ENCODE measurements at places on chromosomes 5 and 9.

- no peak for DNase-seq
These were observed 166.0 kb downstream of the ADAMTSL1 start for GRCh38 chr9:18639911-18640310.

GRCh38 chr5:91114658-91115057 is 268.5 kb downstream of the ARRDC3 start:
- DNase-seq: no peak

DNA sequence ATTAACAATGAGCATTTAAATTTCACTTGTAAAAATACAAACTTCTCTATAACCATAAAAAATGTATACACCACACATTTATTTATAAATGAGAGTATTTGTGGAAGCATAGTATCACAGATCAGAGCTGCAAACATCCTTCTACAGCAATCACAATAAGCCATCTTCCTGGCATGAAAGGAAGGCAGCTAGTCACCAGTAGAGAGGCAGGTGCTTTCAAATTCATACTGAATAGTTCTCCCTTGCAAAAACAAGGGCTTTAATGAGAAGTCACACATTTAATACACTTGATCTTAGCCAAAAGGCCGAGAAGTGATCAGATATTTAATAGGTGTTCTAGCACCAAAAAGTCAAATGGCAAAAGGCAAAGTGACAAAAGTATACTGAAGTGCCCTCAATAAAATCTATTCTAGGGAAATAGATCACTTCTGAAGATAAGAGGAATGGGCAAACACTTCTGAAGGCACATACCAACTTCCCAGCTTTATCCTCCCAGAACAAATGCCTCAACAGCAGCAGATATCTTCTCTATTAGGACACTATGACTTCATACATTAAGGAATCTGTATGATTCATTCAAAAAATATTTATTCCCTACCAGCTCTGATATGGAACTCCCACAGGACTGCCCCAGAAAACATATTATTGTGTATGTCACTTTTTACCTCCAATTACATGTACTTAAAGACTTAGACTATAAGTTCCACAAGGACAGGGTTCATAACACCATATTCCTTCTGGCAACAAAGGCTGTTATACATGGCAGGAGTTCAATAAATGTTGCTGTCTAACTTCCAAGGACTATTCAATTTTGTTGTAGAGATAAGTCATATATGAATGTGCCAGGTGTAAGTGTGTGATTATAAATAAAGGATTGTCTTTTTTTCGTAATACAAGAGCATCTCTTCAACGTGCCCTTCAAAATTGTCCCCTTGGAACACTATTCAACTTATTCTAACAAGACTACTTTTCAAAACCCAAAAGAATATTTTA is 31.7 kb downstream of the MAPKAP1 start:
- no peak for DNase-seq

DNA sequence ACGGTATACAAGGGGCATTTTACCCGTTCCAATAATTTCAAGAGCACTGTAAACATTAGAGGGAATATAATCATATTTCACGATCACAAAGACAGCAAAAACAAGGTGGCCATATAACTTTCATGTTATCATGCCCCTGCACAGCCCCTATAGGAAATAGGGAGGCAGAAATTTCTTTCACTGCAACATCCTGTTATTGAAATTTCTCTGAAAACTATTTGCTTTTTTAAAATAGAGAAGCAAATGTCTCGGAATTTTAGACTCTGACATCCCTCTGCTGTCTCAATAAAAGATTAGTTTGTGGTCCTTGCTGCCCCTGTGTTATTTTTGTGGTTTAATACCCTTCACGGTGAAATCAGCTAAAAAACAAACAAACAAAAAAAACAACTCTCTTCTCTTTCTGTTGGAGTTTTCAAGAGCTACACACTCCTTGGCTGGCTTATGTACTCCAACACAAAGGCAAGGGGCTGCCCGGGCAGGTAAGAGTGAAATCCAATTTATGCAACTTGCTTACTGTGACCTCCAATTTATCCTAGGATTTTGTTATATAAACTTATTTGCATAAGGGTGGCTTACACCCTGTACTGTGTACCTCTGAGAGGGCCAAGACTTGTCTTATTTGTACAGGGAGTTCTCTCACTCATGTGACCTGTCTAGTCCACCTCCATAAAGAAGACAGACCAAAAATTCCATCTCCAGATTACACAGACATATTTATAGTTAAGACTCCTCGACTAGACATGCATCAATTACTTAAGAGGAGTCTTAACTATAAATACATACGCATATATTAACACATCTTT is 223.6 kb downstream of the MLLT3 start:
- no peak for DNase-seq

DNA sequence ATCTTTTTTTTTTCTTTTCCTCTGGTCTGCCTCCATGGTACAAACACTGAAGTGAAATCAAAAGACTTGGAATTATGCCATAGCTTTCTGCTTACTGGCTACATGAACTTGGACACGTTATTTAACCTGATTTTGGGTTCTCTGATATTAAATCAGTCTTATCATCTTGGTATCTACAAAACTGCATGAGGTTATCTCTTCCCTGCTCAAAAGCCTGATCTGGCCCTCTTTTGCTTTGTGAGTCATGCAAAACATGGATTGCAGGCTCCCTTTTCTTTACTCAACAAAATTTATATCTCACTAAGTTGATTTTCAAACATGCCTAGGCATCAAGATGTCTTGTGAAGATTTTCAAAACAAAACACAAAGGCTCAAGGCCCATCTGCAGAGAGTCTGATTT is 45.9 kb upstream of the FST start:
- DNase-seq: no peak

GRCh38 chr5:170497311-170498038 is 6.3 kb upstream of the KCNIP1 start:
- no peak for DNase-seq

DNA sequence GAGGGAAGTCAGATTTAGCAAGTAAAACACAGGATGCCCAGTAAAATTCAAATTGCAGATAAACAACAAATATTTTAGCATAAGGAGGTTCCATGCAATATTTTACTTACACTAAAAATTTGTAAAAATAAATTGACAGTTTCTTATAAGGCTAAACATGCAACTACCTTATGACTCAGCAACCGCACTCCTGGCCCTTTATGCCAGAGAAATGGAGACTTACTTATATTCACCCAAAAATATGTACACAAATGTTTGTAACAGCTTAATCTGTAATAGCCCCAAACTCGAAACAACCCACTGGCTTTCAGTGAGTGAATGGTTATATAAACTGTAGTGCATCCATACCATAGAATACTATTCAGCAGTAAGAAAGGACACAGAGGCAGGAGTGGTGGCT is 28.6 kb upstream of the TRIM14 start:
- no peak for DNase-seq

DNA sequence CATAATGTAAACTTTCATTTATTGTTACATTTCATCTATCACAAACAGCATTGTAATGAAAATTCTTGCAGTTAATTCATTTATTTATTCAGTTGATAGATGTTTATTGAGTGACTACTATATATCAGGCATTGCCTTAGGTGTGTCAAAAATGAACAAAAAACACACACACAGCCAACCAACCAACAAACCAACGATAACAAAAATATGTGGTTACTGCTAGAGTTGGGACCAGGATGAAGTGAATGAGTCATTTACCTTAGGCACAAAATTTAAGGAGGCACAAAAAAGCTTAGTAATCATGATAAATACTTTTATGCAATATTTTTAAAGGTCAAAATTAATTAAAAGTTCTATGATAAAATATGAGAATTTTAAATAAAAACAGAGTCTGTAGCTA is 223.4 kb downstream of the CSNK1G3 start:
- DNase-seq: no peak

DNA sequence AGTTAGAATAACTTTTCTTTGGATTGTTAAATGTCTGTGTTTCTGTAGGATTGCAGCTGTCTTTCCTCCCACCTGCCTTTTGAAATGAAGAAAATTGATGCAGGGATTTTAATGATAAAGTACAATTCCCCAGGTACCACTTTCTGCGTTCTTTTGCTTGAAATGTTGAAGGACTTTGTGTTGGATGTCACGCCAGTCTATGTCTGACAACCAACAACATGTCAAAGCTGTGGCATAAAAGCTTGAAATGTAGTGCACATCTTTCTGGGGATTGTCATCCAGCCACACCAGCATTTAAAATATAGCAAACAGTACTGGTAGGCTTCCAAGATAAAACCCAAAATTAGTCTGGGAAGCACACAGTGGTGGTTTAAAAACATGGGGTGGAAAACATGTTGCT is 381.4 kb downstream of the TMEM161B start:
- no peak for DNase-seq

DNA sequence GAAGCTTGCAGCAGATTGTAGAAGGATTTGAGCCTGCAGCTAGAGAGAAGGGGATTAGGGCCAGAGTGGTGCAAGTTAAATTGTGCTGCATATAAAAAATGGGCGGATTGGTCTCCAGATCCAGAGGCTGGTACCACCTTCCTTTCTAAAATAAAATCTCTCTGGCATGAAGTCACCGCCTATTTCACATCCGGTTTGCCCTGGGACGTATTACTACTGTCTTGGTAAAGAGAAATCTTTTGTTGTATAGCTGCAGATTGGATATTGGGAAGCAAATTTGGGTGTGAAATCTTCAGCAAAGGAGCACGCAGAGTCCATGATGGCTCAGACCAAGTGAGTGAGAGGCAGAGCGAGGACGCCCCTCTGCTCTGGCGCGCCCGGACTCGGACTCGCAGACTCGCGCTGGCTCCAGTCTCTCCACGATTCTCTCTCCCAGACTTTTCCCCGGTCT is at the start of gene GABRA1:
TSS of gene GABRA1 (plus strand) at position 180 of the 451 bp plus-strand sequence. CDS start 2,691 bp downstream, outside the sequence.
- no peak for DNase-seq

GRCh38 chr5:61332358-61332749 is 296 bp downstream of the ZSWIM6 start:
- DNase-seq: no peak

DNA sequence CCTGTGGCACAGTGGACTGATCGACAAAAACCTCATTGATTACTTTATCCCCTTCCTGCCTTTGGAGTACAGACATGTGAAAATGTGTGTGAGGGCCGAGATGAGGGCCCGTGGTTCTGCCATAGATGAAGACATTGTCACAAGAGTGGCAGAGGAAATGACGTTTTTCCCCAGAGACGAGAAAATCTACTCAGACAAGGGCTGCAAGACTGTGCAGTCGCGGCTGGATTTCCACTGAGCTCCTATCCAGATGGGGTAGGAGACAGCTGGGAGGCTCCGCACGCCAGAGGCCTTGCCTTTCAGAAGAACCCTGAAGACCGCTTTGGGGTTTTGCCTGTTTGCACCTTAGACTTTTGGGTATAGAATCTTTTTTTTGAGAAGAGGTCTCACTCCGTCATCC is 6.4 kb downstream of the TOR1B start:
- no peak for DNase-seq

- no peak for DNase-seq
These were observed 9.8 kb downstream of the SPIN1 start for GRCh38 chr9:88398016-88398415.

DNA sequence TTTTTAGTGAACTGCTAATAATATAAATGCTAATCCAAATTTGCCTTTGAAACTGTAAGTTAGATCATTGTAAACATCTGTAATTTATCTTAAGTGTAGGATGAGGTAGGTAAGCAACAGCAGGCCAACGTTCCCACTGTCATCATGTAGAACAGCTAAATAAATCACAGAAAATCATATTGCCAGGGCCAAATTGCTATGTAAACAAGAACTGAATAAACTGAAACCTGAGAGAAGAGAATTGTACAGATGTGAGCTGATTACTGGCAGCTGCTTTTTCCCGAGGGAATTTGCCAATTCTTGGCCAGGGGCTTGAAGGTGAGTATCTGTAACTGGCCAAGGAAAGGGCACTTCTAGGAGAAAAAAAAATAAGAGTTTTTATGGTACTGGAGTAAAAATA is 97.6 kb downstream of the CDH10 start:
- no peak for DNase-seq

- DNase-seq: no peak
These were observed 19.1 kb downstream of the EEIG1 start for GRCh38 chr9:127961613-127962155.

DNA sequence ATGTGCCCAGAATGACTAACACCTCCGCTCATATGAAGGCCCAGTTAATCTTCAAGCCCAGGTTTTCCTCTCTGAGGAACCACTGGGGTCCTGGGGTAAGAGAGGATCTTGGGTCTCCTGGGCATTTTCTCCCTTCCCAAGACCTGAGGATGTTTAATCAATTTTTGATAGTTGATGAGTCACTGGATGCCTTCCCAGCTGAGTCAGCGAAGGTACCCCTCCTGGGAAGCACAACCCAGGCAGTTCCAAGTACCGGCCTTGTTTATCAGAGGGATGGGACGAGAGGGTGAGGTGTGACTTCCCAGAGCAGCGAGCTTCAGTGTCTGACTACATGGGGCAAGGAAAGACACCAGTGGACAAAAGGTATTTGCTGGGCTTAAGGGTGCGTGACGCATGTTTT is 119.6 kb upstream of the IL12B start:
- DNase-seq: no peak

DNA sequence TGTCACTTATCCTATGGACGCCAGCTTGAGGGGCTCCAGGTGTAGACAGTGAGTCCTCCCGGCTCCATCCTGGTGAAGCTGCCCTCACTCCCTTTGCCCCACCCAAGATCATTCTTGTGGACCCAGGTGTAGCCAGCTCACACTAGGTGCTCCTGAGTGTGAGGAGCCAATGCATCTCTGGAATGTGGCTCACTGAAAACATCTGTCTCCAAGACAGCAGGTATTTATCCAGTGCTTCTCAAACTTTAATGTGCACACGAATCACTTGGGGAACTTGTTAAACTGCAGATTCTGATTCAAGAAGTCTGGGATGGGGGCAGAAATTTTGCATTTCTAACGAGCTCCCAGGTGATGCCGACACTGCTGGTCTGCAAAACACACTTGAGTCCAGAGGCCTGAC is 13.5 kb upstream of the ENC1 start:
- no peak for DNase-seq

DNA sequence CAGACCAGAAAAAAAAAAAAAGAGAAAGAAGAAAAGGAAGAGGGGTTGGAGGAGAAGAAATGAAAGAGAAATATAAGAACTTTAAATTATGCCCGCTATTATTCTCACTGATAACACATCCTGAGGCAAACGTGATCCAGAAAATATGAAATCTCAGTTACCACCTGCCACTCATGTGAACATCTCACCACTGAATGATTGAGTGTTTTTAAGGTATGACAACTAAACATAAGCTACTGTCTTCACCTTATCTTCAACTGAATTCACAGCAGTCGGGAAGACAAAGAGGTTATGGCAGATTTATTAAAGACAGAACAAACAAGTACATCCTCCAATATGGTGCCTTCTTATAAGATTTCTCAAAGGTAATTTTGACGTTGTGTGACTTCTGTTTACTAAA is 327.9 kb downstream of the TMEM161B start:
- DNase-seq: no peak

GRCh38 chr5:113199122-113199905 is 222.7 kb downstream of the DCP2 start:
- DNase-seq: no peak

DNA sequence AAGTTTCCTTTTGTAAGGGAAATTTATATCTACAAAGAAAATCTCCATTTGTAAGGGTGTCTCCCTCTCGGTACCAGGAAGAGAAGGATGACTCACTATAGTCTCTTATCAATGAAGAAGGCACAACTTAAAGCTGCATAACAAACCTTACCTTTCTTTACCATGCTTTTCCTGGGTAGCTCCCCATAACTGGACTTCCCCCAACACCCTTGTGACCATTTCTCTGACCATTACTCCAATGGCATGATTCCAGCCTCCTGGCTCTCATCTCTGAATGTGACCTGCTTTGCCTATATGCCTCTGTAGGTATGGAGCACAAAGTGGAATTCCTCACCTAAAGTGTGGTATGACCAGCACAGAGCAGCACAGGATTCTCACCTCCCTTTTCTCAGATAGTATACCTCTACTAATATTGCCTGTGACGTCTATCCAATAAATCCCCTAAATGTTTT is 62.8 kb downstream of the GNA14 start:
- DNase-seq: no peak

GRCh38 chr5:59665086-59665831 is 228.3 kb downstream of the PDE4D start:
- no peak for DNase-seq
